Omental fat pad (tissue), 4 donors: ENCODE measurements at places on chromosomes 1 and 21.

GRCh38 chr1:150152772-150153456 lies 3.2 kb downstream of the PLEKHO1 start:
- no peak for DNase-seq

DNA sequence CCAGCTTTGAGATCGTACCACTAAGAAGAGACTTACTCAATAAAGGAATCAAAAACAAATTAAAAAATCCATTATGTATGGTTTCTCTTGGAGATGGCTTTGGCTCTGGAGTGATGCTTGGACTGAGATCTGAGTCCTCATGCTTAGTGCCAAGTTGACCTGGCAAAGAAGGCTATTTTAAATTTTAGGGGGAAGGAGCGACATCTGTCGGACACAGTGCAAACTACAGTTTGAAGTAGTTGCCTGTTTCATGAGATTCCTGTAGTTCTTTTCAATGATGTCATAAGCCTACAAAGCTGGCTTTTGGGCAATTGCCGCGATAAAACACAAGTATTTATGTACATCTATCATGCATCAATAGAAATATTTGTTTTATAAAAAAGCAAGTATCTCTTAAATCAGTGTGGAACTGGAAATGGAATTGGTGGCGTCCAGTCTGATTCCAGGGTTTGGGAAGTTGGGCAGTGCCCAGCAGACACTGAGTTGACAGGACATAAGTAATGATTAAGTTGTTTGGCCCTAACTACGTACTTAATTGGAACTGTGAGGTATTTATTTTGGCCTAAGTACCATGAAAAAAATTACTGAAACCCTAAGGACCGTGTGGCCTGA lies 50.0 kb downstream of the TBCE start:
- DNase-seq = peak; percentile 56

DNA sequence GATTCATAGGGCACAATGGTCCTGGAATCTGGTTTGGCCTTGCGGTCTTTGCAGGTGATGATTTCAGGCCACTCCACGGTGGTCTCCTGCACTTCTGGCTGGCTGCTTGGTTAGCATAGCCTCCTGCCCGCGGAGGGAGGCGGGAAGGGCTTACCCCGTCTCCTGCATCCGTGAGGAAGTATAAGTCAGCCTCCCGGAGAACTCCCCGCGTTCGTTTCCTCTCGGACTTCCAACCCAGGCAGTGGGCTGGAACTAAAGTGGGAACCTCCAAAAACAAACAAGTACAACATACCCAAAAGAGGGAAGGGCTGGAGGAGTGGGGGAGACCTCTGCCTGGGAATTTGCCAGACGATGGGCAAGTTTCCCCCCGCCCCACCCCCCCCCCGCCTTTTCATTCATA lies 939 bp upstream of the CCN1 start:
- DNase-seq = no peak

DNA sequence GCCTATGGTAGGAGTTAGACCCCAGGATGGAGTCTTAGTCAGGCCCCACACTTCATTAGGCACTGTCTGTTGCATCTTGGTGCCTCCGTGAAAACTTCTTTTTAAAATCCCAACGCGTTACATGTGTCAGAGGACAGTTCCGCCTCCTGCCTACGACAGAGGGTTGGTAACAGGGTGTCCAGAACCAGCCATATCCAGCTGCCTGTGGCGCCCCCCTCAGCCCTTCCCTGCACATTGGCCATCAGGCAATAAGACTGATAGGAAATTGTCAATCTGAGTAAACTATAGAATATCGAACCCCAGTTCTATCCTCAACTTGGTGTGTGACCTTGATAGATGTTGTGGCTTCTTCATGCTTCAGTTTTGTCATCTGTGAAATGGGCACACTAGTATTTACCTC lies 108.6 kb upstream of the CSF3R start:
- DNase-seq = no peak

DNA sequence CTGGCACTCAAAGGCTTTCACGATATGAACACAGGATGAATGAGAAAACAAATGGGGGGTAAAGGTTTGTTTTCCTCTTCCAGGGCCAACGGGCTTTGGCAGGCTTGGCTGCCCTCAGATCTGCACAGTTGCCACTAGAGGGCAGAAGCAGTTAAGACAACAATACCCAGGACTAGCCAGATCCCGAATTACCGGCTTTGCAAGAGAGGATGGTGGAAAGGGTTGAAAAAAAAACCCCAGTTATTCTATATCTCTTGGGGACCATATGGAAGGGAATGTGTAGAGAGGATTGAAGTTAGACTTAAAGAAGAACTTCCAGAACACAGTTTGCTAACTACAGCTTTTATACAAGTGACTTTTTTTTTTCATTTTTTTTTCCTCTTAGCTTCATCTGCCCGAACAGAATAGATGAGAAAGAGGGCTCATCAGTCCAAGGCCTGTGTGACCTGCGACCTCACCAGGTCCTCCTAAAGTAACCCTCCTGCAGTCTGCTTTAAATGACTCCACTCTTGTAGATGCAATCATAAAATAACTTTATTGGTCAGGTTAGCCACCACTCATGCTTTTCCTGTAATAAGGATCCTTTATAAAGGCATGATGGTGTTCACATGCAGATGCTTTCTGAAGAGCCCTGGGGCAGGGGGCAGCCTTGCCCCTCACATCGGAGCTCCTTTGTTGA lies 10.7 kb downstream of the FMOD start:
- no peak for DNase-seq

DNA sequence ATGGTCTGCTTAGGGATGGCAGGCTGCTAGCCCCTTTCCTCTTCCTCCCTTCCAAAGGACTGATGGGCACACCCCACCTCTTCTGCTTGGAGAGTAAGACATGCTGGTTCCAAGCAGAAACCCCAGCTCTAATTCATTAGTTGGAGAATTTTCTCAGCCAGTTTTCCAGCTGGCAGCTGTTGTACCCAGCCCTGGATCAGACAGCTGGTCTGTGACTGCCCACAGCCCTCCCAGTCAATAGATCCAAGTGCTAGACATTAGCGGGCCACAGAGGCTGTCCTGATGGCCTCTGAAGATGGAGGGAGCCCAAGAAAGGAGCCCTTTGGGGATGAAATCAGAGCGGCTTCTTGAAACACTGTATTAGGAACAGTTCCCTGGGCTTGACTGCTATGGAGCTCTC lies 35.8 kb downstream of the ACOT11 start:
- DNase-seq = no peak

DNA sequence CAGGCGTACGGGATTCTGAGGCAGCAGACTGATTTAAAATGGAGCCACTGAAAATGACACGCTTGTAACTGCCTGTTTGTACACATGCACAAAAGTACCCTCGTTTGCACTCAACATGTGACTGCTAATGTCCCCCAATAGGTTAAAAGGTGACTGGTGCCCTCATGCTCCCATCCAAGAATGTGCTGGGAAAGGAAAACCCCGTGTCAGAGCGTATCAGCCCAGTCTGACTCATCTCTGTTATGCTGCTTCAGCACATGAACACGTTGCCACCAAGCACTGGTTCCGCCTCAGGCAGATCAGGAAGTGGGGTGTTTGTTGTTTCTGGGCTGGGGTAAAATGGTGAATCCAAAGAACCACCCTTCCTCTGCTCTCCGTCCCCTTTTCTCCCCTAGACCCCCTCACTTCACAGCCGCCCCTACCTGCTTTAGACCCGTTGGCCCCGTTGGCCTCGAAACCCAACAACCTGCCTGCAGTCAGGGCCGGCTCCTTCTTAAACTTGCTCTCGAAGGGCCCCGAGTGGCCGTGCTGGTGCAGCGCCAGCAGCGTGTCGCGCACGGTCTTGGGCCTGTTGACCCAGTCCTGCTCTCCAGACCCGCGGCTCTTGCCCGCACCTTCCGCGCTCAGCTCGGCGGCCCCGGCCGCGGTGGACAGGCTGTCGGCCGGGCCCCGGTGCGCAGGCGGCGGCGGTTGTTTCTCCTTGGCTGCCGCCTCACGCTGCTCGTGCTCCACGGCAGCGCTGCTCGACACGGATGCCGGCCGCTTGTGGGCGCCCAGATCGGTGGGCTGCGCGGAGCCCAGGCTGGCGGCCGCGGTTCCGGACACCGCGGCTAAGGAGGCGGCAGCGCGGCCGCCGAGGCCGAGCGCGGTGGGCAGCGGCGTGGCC lies 1.7 kb downstream of the IRF2BP2 start:
- peak; percentile 62 for DNase-seq

DNA sequence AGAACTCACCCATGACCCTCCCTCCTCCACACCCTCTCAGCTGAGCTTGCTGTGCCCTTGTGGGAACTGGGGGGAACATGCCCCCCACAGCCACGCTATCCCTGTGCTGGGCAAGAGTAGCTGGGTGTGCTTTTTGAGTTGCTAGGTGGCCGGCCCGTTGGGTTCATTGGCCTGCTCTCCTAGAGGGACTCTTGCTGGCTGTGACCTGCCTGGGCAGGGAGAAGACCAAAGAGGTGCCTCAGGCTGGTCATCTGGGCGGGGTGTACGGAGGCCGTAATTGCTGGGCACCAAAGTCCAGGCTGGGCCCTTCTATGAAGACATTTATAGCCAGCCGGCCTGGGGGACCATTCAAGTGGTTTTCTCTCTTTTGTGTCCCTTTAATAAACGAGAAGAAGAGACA lies 138.3 kb upstream of the ZBTB40 start:
- no peak for DNase-seq

DNA sequence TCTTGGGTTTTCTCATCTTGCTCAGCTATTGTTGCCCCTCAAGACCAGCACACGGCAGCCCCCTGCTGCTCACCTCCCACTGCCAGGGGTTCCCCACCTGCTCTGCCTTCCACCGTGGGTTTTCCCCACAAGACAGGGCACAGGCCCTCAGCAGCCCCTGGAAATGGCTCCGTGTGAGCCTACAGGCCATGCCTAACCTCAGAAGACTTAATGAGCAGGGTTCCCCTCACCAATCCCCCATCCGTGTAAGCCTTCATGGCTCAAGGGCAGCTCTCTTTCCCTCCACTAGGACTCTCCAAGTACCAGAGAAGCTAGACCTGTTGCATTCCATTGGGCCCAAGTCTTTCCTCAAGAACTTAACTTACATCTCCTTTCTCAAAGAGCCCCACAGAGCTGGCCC lies 18.4 kb upstream of the RCAN3 start:
- no peak for DNase-seq

- DNase-seq = no peak
Observed at GRCh38 chr1:1452882-1453281, 3.4 kb downstream of the ATAD3C start.

- no peak for DNase-seq
Observed at GRCh38 chr1:193794239-193794638, 607.8 kb upstream of the B3GALT2 start.

- no peak for DNase-seq
Observed at GRCh38 chr21:21162786-21163185, 164.6 kb downstream of the NCAM2 start.

DNA sequence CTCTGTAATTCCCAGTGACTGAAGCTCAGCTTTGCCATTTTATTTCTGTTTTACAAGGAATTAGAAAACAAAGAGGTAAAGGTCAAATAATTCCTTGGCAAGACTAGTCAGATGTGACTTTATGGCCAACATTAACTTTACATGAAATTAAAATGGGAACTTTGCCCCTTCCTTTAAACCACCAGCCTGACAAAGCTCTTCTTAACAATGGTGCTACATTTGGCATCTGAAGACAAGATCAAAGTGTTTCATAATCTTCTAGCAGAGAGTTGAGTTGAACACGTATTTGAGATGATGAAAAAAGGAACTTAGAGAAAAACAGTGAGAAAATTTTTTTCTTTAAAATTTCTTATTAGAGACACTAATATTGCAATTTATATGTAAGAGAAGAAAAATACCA lies 193.8 kb downstream of the AK5 start:
- no peak for DNase-seq

DNA sequence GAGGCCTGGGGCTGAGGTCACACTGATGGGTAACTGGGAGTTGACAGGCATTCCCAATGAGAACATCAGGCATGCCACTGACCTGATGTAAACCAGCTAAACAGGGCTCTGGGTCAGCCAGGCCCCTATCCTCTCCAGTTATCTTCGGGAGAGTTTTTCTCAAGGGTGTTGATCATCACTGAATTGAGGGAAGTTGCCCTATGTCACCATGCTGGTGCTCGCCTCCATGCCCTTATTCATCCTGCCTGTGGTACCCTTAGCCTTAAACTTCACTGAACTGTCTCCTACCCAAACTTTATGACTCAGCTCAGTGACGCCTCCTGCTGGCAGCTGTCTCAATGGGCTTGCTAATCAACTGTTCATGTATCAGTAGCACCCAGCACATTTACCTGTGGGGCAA lies 80.7 kb upstream of the TNR start:
- no peak for DNase-seq

DNA sequence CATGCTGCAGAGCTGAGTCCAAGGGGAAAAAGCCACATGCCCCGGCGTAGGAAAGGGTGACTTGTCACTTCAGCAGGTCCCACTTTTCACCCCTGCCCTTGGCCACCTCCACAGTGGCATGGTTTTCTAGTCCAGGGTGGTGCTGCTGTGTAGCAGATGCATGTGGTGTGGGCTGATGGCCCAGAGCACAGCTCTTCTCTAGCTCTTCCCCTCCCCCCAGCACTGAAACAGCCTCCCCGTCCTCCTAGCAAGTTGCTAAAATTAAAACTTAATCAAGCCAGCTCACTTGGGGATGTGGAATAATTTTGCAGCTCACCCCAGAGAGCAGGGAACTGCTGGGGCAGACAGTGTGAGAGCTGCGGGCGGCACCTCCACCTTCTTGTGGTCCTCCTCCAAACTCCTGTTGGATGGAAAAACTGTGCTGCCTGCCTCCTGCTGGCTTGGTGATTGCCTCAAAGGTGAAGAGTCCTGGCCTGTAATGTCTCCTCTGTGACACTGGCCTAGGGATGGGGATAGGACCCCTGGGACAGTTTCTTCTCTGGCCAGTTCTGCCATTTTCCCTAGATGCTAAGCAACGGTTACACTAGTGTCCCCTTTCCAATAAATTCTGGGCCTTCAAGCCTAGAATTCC lies 91.6 kb downstream of the RNF220 start:
- no peak for DNase-seq

- no peak for DNase-seq
Observed at GRCh38 chr1:182713939-182714338, 29.6 kb upstream of the RGS8 start.

DNA sequence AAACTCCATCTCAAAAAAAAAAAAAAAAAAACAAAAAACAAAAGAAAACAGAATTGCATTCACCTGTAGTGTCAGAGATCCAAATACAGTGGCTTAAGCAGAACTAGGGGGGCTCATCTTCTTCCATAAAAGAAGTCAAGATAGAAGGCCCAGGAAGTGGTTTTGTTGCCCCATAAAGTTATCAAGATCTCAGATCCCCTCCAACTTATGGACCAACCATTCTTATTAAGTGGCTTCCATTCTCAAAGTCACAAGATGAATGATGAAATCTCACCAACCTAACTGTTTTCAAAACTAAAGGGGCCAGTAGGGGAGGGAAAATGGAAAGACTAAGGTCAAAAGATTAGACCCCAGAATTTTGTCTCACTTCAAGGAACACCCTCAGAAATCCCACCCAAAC lies 30.1 kb upstream of the DUSP23 start:
- no peak for DNase-seq

GRCh38 chr1:247294282-247294681 lies 37.4 kb downstream of the ZNF496 start:
- DNase-seq = no peak

- DNase-seq = no peak
Observed at GRCh38 chr1:233473549-233474204, 140.2 kb upstream of the KCNK1 start.
